Umbilical cord (tissue), 2 donors: ENCODE measurements at places on chromosomes 7 and 10.

DNA sequence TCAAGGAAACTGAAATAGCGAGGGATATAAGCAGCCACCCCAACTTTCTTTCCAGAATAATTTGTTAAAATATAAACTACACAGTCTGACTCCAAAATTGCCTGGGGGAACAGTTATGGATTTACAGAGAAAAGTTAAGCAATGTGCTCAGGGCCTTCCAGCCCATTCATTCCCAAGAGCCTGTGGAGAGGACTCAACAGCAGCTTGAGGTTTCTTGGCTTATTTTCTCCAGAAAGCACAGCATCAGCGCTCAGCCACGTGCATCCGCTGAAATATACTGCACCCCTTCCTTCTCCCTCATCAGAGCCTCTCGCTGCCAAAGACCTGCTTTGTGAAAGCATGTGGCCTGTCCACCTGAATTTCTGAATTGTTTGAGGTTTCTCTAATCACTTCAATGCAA lies 375.2 kb upstream of the VWC2 start:
- DNase-seq = no peak

GRCh38 chr10:71888623-71889387 lies 37.8 kb upstream of the PSAP start:
- peak; percentile 92 for DNase-seq

GRCh38 chr7:16004702-16005101 lies 318.2 kb upstream of the MEOX2 start:
- no peak for DNase-seq

DNA sequence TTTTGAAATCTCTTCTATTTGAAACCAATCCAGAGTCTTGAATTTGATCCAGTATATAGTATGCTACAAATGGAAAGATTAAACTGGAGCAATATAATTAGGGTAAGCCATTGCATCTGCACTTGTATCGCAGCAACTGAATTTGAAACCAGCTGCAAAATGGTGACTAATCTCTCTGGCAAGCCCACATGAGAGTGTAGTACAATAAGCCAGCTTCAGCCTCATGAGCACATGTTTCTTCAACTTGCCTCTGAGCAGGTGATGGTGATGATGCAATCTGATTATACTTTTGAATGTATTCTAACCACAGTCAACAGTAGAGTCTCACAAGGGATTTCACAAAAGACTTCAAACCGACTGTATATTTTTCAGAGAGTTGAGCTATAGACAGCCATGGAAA lies 829 bp upstream of the RPA3 start:
- DNase-seq = peak; percentile 35

GRCh38 chr7:79302293-79302692 lies 151.2 kb downstream of the MAGI2 start:
- DNase-seq = peak; percentile 62

- no peak for DNase-seq
These were observed 1575.2 kb upstream of the LRRTM3 start for GRCh38 chr10:65350611-65351010.
